CD4-positive, alpha-beta T cell treated with Interleukin-12 subunit alpha and Interleukin-12 subunit beta, for 1 hour (primary cell): ENCODE measurements at places on chromosomes 6 and 20.

DNA sequence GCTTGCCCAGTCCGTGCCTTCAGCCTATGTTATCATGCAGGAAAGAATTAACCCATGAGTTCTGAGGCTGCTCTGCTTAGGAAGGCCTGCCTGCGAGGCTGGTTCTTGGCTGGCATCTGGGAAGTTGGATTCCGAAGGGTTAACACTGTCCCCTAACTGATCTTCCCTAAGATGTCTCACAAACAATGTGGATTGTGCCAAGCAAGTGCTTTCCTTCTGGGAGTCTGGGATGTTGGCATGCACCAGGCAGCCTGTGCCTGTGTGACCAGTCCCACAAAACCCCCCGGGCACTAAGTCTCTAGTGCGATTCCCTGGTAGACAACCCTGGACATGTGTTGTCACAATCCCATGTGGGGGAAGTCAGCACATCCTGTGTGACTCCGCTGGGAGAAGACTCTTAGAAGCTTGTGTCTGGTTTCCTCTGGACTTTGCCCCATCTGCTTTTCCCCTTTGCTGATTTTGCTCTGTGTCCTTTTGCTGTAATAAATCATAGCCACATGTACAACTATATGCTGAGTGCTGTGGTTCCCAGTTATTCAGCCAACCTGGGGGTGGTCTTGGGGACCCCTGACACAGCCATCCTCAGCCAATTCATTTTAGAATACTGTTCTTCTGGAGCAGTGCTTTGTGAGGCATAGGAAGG is 83.8 kb downstream of the SLC22A23 start:
- DNase-seq = no peak

GRCh38 chr6:35208419-35208818 is 5.3 kb upstream of the SCUBE3 start:
- DNase-seq = no peak

DNA sequence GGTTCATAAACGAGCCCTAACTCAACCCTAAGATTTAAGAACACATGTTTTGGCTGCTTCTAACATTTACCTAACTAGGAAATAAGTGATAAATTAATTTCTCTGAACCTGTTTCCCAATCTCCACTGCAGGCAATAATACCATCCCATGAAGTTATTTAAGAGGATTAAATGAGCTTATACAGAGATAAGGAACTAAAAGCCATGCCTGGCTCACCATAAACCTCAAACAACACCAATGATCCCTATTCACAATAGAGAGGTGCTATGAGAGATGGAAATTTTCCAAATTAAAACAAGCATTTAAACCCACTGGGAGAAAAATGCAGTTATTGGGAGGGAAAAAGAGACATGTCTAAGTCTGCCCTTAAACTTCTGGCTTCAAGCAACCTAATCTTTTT is 33.9 kb upstream of the KLHL31 start:
- DNase-seq = no peak

DNA sequence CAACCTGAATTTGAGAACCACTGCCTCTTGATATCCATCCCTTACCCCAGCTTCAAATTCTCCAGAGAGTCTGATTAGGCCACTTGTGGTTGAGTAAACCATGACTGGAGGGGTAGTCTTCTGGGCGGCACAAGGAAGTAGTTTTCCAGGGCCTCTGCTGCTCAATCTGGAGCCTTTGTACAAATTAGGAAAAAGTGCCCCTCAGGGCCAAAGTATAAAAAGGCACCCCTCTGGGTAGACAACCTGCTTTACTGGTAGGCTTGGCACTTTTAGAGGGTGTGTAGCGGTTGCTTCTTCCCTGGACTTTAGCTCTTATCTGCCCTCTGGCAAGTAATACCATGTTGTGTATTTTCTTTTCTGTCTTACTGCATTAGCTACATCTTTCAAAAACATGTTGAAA is 32.9 kb upstream of the RPL7L1 start:
- no peak for DNase-seq

DNA sequence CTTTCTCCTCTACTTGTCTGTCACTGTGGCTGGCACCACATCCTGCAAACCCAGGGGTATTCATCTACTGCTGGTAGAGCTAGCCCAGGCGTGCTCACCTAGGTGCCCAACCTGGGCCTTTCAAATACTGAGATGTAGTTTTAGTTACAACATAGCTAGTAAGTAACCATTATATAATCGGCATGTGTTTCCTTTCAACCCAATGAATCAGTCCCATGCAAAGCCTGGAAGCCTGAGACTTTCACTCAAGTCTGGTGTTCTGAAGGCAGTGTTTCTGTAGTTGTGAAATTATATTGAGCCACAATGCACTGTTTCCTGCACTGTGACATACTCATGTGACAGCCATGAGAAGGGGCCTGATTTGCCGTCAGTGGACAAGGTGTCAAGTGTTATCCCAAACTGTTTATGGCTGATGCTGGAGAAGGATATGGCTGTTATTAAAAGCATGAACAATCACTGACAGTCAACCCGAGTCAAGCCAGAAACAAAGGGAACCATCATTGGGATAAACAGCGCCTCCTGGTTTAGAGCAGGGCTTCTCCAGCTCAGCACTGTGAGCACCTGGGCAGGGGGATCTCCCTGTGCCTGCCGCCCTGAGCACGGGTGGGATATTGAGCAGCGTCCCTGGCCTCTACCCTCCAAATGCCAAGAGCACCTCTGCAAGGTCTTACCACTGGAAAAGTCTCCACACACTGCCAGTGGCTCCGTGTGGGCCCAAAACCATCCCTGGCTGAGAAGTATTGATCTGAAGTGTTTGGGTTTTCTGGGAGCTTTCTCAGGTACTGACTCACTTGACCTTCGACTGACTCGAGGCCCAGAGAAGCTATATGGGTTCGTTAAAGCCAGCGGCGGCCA is 1.6 kb downstream of the PSMA7 start:
- DNase-seq = peak; percentile 37

- no peak for DNase-seq
Measured at GRCh38 chr6:3516092-3516491, 59.2 kb upstream of the SLC22A23 start.

- no peak for DNase-seq
Measured at GRCh38 chr20:40232756-40233155, 456.3 kb downstream of the MAFB start.

DNA sequence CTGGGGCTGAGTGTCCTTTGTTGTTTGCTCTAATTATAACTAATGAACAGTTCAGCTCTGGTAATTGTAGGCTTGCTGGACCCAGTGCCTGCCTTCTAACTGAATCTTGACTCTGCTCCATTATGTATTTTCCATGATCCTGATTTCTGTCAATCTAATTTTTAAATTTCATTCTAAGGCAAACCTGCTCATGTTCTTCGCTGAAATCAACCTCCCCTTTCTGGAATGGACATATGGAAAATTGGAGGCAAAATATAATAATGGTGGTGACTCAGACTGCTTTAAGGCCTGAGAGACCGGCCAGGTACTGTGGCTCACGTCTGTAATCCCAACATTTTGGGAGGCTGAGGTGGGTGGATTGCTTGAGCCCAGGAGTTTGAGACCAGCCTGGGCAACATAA is 182.7 kb upstream of the AKAP12 start:
- no peak for DNase-seq

GRCh38 chr6:166058064-166058739 is 109.4 kb downstream of the TBXT start:
- no peak for DNase-seq

DNA sequence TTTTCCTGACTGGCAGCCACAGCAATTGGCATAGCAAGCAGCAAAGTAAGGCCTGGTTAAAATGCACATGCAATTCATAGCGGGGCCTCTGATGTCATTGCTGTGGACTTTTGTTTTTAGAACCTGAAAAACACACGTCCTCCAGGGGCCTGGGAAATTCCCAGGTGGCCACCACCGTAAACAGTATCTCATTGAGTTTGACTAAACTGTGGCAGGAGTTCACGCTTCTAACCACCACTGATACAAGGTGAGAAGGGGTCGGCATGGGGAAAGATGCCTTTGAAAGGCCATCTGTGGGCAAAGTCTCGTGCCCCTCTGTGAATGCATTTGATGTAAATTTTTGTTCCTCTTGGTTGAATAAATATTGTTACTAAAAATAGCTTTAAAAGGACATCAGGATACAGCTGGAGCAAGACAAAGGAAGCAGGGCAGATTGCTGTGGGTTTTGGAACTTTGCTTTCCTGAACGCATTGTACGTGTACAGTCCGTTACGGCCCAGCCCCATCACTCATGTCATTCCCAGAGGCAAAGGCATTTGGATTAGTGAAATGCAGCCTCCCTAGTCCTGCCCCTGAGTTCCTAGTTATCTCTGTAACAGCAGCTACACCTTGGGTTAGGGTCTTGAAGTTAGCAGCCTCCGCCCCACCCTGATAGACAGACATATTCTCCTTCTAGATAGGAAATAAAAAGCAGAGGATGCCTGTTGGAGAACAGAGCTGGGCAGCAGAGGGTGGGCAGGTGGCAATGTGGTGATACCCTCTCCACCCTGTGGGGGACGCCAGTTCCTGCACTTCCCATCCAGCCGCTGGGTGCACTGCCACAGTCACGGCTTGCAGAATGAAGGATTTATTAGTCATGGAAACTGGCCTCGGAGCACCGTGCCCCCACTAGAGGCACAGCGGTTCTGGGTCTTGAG is 80.3 kb downstream of the ZDHHC14 start:
- peak; percentile 13 for DNase-seq

- DNase-seq = no peak
Measured at GRCh38 chr6:37559501-37559900, 59.8 kb upstream of the CCDC167 start.

GRCh38 chr6:90442366-90442765 is 144.5 kb downstream of the MAP3K7 start:
- DNase-seq = no peak

DNA sequence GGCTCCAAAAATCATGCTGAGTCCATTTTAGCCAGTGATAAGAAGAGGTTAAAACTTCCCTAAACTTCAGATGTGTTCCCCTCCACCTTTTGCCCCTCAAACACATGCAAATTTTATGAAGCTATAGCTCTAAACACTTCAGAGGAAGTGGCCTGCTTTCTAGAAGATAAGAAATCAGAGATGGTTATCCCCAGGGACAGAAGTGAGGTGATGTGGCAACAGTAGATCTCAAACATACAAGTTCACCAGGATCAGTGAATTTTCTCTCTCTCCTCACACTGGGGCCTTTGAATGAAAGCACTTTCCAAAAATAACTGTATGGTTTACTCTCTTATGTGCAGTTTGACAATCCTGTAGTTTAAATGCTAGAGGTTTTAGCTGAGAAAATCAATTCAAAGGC is 332.0 kb downstream of the BTBD9 start:
- no peak for DNase-seq

DNA sequence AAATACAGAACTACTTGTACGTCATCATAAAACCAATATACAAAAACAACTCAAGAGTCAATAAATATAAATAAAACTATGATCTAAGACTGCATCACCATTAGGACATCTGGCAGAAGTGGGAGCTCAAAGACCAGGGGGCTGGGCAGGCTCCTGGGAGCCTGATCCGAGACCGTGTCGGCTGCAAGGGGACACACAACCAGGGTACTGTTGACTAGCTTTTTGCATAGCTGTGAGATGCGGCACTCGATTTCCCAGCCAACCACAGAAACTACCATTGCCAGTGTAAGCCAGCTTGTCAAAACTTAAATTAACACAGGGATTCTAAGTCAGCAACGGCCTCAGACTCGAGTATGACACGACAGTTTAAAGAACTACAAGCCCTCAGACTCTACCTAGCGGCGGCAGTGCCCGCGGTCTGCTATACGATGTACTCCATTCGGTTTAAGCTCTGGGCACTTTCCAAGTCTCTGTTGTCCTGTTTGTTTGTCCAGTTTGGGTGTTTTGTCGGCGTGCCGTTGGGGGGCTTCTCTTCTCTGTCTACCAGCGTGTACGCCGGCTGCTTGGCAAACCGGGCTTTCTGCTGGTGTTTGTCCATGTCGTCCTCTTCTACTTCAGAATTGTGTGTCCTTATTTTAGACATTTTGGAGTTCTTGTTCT is 34.6 kb downstream of the JAG1 start:
- DNase-seq = no peak

- no peak for DNase-seq
Measured at GRCh38 chr6:121540210-121540609, 104.8 kb downstream of the GJA1 start.

DNA sequence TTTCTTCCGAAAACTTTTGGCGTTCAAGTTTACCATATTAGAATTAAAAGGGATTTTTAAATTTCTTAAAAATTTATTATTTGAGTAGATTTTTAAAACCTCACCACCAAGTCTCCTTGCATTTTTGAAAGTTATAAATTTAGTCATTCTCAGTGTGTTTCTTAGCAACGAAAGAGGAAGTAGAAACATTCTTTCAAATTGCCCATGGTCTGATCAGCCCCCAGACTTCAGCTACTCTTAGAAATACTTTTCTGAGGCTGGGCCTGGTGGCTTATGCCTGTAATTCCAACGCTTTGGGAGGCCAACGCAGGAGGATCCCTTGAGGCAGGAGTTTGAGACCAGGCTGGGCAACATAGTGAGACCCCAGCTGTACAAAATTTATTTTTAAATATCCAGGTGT is 15.1 kb upstream of the RTF2 start:
- DNase-seq = no peak

GRCh38 chr20:11230999-11231398 is 557.2 kb upstream of the JAG1 start:
- DNase-seq = no peak

- DNase-seq = no peak
Measured at GRCh38 chr6:71181565-71181964, 107.0 kb upstream of the OGFRL1 start.

DNA sequence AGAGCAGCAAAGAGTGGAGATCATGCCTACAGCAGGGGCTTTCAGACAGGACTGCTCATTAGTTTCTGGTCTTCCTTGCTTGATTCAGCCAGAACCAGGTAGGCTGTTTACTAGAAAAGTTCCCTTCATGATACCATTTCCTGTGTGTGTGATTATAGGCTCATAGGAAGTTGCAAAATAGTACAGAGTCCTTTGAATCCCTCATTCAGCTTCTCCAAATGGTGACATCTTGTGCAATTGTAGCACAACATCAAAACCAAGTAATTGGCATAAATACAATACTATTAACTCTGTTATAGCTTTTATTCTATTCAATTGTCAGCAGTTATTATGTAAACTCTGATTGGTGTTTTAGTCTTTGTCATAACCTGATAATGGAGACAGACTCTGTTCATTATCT is 347.3 kb upstream of the CDH4 start:
- DNase-seq = no peak

GRCh38 chr20:19828232-19828631 is 70.2 kb downstream of the RIN2 start:
- peak; percentile 26 for DNase-seq

GRCh38 chr6:13038741-13039190 is 289.6 kb downstream of the TBC1D7 start:
- DNase-seq = no peak

GRCh38 chr20:60192326-60192725 is 234.1 kb downstream of the CDH26 start:
- no peak for DNase-seq
